RPMI7951 (cell line): ENCODE measurements at places on chromosomes 5 and 9. TPM values are rescaled to one million over a fixed set of nuclear protein-coding genes. Genes with fewer than 3 reads are reported as not detected.

Gene SPATA31A3
- not detected in 2 replicates for total RNA-seq

Gene LRRTM2
- total RNA-seq: 0.10 and 0.12 TPM in 2 replicates

Gene PDZD2
- under 0.01 and 0.10 TPM in 2 replicates for total RNA-seq

Gene IL5
- not detected in 2 replicates for total RNA-seq

Gene FOXD4L3
- total RNA-seq: not detected in 2 replicates

Gene PLAC8L1
- total RNA-seq: not detected in 2 replicates

Gene TICAM2
- 6.4 and 11.7 TPM in 2 replicates for total RNA-seq

Gene GARNL3
- 2.5 and 3.2 TPM in 2 replicates for total RNA-seq

Gene TGFBR1
- 51.5 and 54.8 TPM in 2 replicates for total RNA-seq

Gene IFNE
- 0.10 and 0.72 TPM in 2 replicates for total RNA-seq

Gene GPR151
- total RNA-seq: not detected in 2 replicates

Gene TMOD1
- 0.98 and 1.3 TPM in 2 replicates for total RNA-seq

Gene IGFBPL1
- total RNA-seq: not detected in 2 replicates

Gene ARPC5L
- total RNA-seq: 21.0 and 33.8 TPM in 2 replicates

Gene GARIN3
- not detected in 2 replicates for total RNA-seq

Gene CNTNAP3B
- 0.78 and 1.3 TPM in 2 replicates for total RNA-seq

GRCh38 chr9:36625006-36625615 is 52.4 kb downstream of the MELK start:
- DNase-seq: peak; percentile 81

DNA sequence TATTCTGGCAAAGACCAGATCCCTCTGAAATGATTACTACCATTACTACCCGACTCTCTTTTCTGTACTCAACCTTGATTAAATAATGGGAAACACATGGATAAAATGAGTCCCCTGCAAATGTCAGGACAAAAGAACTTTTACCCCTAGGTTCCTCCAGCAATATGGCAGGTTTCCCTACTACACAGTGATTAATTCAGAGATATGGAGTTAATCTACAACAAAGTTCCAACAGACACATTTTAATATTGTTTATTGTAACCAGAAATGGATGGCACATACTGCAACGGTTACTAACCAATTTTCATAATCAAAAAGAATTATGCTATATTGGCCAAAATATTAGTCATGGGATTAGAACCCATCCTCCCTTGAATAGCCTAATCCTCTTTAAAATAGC is 294.8 kb downstream of the ATPSCKMT start:
- no peak for DNase-seq

- no peak for DNase-seq
Observed at GRCh38 chr9:5884191-5884590, 6.5 kb upstream of the MLANA start.

DNA sequence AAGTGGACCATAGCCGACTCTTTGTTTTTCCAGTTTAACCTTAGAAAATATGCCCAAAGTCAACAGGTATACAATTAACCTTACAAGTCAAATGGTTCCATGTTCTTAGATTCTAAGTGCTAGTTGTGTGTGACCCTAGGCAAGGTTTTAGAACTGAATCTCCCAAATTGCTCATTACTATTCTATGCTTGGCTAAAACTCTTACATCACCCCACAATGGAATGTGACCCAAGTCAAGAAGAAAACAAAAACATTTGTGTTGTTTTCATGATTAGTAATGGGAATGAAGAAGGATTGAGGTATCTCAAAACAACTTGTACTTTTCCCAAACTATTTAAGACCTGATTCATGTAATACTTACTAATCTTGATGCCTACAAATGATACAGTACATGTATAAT is 159.2 kb downstream of the ARRDC3 start:
- no peak for DNase-seq

DNA sequence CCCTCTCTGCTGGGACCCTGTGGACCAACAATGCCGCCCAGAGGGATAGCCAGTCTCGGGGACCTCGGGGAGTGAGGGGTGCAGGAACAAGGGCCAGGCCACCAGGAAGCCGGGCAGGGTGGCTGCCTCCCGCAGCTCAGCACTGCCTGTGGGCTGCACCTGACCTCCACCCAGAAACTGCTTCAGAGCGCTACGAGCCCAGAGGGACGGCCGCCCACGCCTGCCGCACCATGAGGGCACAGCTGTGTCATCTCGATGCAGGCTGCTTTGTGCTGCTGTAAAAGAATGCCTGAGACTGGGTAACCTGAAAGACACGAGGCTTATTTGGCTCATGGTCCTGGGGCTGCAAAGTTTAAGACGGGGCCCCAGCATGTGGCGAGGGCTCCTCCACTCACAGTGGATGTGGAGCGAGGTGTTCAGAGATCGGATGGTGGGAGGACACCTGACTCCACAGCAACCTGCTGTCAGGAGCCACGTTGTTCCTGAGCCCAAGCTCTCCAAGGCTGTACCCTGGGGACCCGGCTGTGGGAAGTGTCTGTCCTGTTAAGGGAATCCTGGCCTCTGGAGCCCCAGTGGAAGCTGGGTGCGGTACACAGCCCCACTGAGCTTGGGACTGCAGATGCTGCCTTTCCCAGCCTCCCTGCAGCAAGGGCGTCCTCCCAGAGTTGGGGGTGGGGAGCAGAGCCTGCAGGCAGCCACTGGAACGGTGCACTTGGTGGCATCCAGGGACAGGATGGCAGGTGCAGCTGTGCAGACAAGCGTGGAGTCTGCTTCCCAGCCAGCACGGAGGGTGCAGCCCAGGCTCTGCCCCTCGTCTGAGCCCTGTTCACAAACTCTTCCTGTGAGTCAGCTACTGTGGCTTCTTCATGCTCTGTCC is 11.8 kb upstream of the ZDHHC11 start:
- peak; percentile 54 for DNase-seq

DNA sequence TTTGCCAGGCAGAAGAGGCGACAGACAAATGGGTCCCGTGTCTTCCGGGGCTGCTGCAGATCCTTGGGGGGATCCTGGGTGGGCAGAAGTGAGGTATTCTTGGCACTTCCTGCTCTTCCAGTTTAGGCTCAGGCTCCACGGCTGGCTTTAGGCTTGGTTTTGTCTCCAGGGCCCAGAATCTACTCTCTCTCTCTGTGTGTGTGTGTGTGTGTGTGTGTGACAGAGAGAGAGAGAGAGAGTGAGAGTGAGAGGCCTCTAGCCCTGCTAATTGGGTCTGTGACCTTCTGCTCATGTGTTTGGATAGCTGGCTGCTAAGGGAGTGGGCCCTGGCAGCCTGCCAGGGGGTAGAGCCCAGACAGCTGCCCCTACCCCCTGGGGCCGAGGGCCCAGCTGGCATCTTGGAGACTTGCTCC is 39.3 kb downstream of the CRB2 start:
- DNase-seq: no peak

GRCh38 chr5:17157916-17158529 is 59.4 kb upstream of the BASP1 start:
- peak; percentile 49 for DNase-seq

DNA sequence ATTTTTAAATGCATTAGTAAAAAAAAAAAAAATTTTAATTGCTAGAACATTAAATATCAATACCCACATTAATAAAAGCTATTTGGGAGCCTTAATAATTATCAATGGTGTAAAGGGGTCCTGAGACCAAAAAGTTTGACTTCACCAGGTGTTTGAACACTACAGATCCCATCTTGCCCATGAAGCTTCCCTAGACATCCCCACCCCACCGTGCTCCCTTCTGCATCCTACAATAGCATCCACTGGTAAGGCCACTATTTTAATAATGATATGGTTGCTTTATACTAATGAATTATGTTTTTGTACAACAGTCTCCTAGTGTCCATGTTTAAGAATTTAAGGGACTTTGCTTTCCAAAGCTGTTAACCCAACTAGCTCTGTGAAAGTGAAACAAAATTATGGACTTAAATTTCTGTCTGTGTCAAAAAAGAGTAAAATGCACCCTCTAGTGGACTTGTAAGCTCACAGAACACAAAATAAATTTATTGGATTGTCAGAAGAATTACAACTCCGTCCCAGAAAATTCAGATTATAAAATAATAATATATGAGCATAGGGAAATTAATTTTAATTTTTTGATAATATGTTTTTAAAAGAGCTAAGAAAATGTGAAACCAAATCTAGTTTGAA is 76.0 kb downstream of the ARL15 start:
- peak; percentile 41 for DNase-seq

DNA sequence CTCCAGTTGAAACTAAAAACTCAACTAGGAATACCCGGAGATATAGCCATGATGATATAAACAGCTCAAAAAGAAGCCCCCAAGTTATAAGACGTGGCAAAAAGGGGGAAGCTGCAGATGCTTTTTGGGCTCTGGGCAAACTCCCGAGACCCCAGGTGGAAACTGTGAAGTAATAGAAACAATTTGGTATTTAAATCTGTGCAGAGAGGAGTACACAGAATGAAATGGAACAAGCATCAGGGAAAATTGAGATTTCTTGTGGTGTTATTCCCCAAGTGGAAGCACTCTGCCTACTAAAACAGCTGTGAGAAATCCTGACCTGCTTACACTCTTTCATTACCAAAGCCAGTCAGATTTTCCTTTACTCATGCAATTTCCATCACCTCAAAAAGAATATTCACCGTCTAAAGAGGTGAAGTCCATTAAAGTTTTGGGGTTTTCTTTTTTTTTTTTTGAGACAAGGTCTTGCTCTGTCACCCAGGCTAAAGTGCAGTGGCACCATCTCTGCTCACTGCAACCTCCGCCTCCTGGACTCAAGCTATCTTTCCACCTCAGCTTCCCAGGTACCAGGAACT is 23.5 kb downstream of the SAXO1 start:
- no peak for DNase-seq

GRCh38 chr9:32500768-32501167 is 25.2 kb downstream of the RIGI start:
- peak; percentile 53 for DNase-seq

- no peak for DNase-seq
Observed at GRCh38 chr5:178104492-178104891, 8.8 kb upstream of the N4BP3 start.

DNA sequence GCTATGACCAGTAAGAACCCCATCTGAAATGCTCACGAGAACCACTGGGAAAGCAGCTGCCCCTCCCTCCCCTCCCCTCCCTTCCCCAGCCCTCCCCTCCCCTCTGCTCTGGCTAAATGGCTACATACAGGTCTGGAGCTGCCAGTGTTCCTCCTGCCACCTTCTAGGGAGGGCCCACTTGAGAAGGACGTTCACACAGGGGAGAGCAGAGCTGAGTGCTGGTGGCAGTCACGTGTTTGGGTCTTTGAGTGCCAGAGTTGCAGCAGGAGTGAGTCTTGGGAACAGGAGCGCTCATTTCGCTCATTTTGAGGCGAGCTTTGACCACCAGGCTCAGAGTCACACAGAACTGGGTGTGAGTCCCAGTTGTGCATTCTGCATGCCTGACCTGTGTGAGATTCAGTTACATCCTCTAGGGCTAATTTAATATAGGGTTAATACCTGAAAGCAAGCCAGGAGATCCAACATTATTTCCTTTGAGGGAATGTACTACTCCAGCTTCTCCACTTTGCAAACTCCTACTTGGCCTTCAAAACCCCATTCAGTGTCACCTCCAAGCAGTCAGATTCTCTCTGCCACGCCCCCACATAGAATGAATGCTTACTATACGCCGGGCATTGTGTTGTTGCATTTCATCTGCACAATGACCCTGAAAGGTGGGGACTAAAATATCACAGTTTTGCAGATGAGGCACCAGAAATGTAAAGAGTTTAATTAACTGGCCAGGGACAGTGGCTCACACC is 25.1 kb downstream of the CPLX2 start:
- DNase-seq: no peak

DNA sequence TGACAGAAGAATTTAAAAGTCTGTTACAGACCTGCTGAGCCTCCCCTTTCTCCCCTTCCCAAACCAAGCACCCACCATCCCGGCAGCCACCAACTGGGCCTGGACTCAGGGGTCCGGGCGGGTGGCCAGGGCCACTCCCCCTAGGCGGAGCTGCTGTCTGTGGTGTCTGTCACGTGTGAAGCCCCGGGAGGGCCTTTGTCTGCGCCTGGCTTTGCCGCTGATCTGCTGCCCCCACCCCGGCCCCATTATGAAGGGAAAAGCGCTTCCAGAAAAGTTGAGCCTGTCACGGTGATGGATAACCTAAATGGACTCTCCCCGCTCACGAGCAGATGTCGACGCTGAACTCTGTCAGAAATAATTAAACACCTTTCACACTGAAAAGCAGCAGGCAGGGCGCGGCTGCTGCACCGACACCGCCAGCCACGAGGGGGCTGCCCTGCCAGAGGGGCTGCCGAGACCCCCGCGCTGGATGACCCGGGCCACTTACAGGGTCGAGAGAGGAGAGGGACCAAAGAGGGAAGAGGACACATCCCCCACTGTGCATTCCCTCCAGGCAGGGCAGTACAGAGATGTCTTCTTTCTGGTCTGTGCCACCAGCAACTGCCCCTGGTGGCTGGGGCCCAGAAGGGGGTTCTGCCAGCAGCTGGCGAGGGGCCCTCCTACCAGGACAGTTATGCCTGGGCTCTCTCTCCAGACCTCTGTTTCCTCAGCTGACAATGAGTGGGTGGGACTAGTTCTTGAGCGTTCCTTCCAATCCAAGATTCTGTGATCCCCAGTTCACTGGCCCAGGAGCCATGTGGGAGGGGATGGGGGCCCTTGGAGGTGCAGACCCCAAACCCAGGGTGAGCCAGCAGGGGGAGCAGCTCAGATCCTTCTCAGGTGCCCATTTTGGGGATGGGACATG is 36.0 kb upstream of the BARHL1 start:
- peak; percentile 29 for DNase-seq

GRCh38 chr9:127455324-127455992 is 4.1 kb downstream of the LRSAM1 start:
- no peak for DNase-seq

- no peak for DNase-seq
Observed at GRCh38 chr9:68904454-68904853, 109.5 kb downstream of the PRKACG start.

- DNase-seq: no peak
Observed at GRCh38 chr9:134272302-134273023, 53.8 kb upstream of the RXRA start.

GRCh38 chr5:176619569-176620332 is 9.8 kb upstream of the GPRIN1 start:
- DNase-seq: no peak

DNA sequence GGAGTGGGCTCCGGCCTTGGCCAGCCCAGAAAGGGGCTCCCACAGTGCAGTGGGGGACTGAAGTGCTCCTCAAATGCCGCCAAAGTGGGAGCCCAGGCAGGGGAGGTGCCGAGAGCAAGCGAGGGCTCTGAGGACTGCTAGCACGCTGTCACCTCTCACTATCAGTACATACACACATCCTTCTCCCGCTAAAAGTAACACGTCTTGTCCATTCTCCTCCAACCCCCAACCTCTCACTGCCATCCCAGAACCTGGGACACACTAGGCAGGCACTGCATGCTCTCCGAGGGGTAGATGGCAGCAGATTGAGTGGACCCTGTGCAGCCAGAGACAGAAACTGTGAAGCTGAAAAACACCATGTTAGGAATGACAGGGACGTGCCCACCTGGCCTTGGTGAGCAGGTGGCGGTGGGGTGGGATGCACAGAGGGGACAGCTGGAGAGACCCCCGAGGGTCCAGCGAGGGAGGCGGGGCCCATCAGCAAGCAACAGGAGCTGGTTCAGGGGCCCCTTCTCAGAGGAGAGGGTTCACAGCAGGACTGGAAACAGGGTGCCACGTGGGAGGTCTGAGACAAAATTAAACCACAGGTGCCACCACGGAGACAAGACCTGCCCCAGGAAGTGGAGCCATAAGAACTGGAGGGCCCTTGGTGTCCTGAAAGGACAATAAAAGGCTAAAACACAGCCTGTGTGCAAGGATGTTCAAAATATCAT is 16.9 kb downstream of the SEMA4D start:
- DNase-seq: no peak

- no peak for DNase-seq
Observed at GRCh38 chr9:68574150-68574549, 33.5 kb upstream of the TMEM252 start.

- DNase-seq: no peak
Observed at GRCh38 chr5:142825378-142826089, 55.4 kb downstream of the ARHGAP26 start.

- no peak for DNase-seq
Observed at GRCh38 chr9:132249690-132250089, 87.8 kb downstream of the NTNG2 start.
